Fibroblast of skin of left biceps (primary cell): ENCODE measurements at places on chromosomes 11 and 22.
A peak's percentile ranks its signal among the peaks of the same experiment; 100 is the strongest.

GRCh38 chr22:39414377-39414776 is 14.8 kb downstream of the TAB1 start:
- DNase-seq = no peak

GRCh38 chr22:28736301-28737155 is 5.1 kb downstream of the CHEK2 start:
- DNase-seq = no peak

- DNase-seq = no peak
Measured at GRCh38 chr11:57546869-57547475, 9.6 kb downstream of the SMTNL1 start.

- no peak for DNase-seq
Measured at GRCh38 chr11:113446938-113447337, 28.3 kb downstream of the DRD2 start.

- DNase-seq = peak; percentile 84
Measured at GRCh38 chr11:1389103-1389931, 417 bp upstream of the BRSK2 start.

DNA sequence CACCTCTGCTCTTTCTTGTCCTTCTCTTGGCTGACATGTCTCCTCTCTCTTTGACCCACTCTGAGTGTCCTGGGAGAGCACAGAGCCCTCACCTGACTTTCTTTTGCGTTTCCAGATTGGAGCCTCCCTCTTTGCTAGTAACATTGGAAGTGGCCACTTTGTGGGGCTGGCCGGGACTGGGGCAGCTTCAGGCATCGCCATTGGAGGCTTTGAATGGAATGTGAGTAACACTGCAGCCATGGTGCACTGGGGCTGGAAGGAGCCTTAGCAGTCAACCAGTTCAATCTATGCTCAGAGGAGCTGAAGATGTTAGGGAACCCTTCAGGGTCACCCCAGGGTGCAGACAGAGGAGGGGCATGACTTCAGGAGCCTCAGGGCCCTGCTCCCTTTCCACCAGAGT is 23.8 kb downstream of the SLC5A1 start:
- no peak for DNase-seq

- no peak for DNase-seq
Measured at GRCh38 chr22:27381960-27382742, 419.4 kb downstream of the MN1 start.

DNA sequence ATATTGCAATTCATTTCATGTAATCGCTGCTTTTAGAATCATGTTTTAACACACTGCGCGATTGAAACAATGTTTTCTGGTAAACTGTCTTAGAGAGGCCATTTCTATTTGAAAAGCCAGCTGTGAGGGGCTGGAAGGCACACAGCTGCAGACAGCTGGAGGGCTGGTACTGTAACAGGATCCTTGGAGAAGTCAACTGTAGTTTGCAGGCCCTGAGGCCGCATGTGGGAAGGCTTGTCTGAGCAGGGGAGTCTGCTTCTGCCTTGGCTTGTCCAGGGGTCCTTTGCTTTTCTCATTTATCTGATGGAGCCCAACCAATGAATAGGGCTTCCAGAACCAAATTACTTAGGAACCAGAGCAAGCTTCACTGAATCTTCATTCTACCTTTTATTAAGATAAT is 313.5 kb downstream of the BLID start:
- DNase-seq = no peak

DNA sequence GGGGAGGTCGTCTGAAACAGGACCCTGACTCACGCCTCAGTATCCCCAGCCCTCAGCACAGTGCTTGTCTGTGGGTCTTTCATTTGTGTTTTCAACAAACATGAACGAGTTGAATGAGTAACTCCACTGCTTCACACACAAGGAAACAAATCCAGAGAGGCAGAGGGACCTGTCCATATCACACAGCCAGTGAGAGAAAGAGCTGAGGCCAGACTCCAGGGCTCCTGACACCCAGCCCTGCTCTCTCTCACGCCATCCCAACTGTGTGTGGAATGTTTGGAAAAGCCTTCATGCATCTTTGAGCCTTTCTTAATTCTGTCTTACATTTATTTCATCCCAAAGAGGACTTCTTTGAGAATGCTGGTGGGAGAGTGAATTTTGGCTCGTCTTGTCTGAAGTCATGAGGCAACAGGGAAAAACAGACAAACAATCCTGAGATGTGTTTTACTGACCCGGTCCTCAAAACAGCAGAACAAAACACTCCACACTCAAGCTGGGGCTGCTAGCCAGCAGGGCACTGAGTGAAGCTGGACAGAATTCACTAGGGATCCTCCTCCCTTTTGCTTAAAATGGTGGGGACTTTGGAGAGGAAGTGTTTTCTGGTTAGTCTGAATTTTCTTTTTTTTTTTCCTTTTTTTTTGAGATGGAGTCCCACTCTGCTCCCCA is 19.7 kb upstream of the ALG8 start:
- no peak for DNase-seq
